ENCODE measurements at places on chromosomes 6 and 20.

DNA sequence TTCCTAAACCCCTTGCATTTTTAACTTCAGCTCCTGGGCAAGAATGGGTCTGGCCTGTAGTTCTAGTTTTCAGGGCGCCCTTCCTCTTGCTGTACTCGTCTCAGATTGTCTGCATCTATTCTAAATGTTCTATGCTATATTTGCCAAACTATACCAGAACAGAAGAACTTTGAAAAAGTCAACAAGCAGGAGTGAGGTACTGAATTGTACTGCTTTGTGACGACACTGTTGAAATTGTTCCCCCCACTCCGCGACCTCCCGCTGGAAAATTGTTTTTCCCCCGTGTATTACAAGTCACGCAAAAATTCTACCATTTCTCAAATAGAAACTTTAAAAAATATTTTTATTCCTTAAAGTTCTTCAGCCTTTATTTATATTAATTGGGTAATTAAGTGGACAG, 73.9 kb downstream of the CBFA2T2 start:
- DNase-seq, result no peak

- DNase-seq, result no peak
These were observed 17.4 kb downstream of the SHLD1 start for GRCh38 chr20:5767493-5768098.

- DNase-seq, result no peak
These were observed 17.4 kb downstream of the ITPR3 start for GRCh38 chr6:33638556-33638955.

- DNase-seq, result no peak
These were observed 73.8 kb downstream of the MAP3K5 start for GRCh38 chr6:136718476-136718875.

DNA sequence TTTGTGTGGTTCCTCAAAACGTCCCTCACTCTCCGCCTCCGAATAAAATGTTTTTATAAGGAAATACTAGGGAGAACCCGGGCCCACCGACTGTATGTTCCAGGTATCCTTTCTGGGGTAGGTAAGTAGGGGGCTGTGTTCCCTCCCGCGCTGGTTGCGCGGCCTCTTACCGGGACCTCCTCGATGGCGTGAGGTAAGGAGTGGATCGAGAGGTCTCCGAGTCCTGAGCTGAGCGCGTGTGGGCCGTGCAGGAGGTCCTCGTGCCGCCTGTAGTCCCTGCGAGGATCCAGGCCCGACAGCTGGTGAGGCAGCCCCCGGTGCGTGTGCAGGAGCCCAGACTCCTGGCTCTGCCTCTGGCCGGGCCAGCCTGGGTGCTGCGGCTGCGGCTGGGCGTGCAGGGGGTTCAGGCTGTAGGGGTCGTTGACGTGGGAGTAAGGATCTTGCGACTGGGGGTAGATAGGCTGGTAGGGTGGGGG, 5.1 kb downstream of the TFAP2A start:
- no peak for DNase-seq

GRCh38 chr6:40436685-40437604, 150.2 kb downstream of the LRFN2 start:
- no peak for DNase-seq

DNA sequence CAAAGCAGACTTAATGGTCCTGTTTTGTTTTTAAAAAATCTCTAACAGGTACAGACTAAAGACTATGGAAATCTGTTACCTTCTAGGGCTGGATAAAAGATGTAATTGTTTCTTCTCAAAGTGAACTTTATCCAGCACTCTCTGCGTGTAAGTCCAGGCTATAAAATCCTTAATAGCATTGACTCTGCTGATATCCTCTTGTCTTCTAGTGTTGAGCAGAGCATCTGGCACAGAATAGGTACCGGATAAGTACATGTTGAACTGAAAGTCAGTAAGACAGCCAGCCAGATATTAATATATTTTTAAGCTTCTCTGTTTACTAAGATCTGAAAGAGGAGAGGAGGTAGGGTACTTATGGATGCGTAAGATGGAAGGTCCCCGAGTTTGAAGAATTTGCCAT, 262.3 kb downstream of the TBC1D7 start:
- DNase-seq, result no peak

DNA sequence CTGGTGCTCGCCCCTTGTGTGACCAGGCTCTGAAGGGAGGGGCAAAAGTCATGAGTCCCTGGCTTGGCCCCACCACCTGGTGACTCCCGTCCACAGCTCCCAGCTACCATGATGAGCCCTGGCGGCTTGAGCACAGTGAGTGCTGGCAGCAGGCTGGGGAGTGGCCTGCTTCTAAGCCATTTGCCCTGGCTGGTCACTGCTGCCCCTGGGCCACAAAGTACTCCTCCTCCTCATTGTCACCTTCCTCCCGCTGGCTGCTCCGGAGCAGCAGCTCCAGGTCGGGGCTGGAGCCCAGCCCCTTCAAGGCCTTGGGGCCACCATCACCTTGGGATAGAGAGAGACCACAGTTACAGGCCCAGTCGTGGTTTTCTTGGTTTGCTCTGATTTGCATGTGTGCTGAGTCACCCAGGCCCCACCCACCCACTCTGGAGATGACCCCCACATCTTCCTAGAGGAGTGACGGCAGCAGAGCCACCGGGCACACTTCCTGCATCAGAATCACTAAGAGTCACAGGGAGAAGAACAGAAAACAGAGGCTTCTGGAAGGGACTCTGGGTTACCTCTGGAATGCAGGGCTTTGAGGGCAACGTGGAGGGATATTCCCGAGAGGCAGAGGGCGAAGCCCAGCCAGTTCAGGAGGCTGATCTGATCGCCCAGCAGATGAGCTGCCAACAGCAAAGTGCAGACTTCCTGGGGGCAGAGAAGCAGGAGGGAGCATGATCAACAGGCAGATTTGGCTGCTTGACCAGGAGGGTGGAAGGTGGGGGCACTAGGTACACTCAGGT, 42.1 kb upstream of the CDH22 start:
- no peak for DNase-seq

DNA sequence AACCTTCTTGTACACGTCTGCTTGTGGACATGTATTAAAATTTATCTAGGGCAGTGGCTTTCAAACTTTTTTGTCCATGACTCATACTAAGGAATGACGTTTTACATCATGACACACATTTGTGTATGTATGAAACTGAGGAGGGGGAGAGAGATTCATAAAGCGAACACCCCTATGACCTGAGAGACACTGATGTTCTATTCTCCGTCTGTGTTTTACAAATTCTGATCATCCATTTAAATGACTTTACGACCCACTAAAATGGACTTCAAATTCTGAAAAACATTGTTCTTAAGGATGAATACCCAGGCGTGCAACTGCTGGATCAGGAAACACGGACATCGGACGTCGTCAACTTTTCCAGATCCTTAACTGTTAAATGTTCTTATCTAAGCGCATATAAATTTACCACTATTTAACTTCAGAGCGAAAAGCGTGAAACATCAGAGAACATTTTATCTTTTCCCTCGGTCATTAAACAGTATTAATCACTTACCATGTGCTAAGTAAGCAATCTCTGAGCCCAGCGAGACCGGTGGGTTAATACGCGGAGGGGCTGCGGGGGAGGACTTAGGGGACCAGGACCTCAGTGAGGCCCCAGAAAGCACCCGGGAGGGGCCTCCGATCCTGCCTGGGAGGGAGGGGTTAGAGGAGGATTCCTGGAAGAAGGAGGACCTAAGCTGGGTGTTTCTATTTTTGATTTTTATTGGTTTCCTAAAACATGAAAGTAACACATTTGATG, 1.2 kb downstream of the PLAGL1 start:
- DNase-seq, result peak; percentile 25

DNA sequence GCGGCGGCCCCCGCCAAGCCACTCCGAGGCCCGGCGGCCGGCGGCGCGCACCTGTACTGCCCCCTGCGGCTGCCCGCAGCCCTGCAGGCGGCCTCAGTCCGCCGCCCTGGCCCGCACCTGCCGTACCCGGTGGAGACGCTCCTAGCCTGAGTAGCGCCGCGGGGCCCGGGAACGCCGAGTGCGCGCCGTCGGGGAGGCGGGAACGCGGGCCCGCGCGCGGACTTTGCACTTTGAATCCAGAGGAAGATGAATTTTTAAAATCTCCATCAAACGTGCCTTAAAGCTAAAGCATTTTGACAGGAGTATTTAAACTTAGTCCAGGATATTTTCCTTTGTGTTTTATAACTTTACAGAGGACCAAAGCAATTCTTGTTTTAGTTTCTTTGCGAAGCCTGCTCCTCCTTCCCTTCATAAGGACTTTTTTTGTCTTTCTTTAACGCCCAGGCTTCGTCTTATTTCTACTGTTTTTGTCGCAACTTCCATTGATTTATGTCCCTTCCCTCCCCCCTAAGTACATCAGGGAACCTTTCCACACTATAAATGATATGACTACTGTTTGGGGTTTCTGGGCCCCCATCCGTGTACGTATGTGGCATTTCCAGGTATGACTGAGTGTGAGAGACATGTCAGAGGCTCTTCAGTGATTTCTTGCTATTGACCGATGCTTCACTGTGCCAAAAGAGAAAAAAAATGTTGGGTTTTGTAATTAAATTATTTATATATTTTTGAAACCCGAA, 2.0 kb downstream of the FOXQ1 start:
- no peak for DNase-seq

GRCh38 chr6:2482773-2483172, 237.4 kb upstream of the GMDS start:
- no peak for DNase-seq

DNA sequence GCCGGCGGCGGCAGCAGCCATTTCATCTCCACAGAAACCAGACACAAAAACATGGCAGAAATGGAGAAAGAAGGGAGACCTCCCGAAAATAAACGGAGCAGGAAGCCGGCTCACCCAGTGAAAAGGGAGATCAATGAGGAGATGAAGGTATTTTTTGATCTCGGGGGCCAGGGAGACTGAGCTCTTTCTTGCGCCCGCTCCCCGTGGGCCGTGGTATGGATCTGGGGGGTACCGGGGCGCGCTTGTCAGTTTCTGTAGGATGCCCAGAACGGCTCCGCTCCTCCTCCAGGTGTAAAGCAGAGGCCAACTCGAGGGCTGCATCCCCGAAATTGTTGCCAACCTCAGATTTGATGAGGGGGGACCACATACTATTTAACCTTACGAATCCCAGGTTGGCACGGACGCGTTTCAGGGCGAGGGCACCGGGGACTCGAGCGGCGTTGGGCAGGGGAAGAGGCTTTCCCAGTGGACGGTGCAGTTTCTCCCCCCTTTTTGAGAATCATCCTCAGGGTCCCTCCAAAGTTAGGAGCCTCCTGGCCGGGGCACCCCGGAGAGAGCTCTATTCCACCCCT, 735 bp downstream of the SOBP start:
- no peak for DNase-seq

DNA sequence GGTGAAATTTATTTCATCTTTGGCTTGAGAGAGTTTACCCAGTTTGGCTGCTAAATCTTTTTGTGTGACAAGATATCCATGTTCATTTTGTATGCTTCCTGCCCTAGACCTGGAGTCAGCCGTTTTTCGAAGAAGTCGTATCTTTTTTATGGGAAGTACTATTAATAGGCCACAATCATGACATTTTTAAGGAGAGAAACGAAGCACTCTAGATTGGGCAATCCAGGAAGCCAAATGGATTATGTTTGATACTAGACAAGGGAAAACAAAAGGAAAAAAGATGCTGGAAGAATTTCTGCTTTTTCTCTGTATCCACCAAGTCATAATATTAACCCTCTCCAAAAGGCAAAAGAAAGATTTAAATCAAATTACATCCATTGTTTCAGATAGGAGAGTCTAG, 214.6 kb downstream of the HDGFL1 start:
- peak; percentile 14 for DNase-seq

DNA sequence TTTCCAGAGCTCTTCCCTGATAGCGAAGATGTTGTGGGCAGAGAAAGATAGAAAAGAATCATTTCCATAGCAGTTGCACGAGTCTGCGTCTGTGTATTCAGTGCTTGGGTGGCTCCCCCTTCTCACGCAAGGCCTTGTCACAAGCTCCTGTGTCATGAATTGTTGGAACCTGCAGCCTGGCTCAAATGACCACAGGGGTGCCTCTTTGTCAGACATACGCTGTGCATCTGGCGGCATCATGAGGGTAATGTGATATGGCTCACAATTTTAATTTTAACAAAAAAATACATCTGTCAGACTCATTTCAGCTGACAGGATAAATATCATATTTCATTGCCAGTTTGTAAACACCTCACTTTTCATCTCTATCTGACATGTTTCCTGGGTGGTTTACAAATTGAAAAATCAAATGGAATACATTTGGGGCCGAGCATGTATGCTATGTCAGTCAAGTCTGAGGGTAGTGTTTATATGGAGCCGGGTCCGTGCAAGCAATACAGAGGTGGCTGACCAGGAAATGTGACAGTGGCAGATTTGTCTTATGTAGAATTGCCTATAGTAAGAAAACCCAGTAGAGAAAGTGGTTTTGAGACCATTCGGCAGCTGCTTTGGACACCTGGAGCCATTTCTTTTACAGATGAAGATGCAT, 90.9 kb downstream of the CAP2 start:
- DNase-seq, result no peak

DNA sequence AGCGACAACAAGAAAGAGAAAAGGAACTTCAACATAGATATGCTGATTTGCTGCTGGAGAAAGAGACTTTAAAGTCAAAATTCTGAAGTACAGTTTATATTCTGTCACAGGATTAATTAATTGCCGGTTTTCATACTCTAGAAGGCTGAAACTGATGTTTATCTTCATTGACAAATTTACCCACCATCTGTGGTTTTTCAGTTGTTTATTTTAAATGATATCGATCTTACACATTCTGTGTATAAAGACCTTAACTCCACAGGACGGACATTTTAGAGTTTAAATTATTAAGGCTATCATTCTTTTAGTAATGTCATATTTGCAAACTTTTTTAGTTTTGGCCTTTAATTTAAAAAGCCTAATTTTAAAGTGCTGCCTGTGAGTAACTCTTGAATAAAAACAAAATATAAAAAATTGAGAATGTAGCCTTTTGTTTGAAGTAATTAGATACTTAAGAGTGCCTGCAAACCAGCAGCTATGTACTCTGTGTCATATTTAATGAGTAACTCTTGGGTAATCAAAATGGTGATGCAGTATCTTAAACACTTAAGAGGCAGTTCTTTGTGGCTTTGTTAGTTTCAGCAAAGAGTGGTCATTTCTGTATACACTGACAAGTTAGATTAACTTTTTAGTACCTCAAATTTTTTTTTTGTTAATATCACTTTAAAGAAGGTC, 59.3 kb downstream of the CDC5L start:
- no peak for DNase-seq

DNA sequence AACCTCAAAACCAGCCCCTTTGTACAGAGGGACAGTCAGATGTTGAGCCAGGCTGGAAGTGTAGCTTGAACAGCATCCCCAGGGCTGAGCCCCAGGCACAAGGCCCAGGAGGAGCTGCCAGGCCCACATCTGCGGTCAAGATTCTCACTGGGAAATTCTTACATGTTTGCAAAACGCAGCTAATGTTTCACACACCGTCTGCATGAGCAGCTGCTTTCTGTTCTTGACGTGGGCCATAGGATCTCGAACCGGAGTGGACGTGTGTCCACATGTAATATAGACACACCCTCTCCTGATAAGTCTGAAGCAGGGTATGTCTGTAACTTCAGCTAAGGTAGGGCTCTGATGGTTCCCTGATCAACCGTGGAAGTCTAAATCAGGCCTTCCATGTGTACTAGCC, 41.3 kb upstream of the TRAF3IP2 start:
- DNase-seq, result no peak

GRCh38 chr20:36093025-36093803, 61.3 kb upstream of the EPB41L1 start:
- DNase-seq, result no peak

Data from urinary bladder (tissue), 4 donors.